Naive B cell (primary cell): ENCODE measurements at places on chromosomes 12 and 14. TPM values are rescaled to one million over a fixed set of nuclear protein-coding genes. Genes with fewer than 3 reads are reported as not detected.

The FAM181A gene
- not detected for polyA plus RNA-seq

DNA sequence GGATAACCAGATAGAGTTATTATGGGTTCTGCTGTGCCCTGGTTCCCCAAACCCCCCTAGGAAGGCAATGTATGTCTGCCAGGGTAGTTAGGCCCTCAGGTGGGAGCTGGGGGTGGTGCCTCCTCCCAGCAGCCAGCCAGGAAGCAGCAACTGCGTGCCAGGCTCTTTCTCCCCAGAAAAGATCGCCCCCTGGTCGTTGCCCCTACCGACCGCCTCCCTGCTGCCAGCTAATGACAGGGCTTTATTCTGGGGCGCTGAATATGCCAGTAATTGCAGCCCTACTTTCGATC is 36.3 kb downstream of the IQSEC3 start:
- peaks cover 14% of the 10 kb centered on the region for H3K4me1 ChIP-seq
- H3K27ac ChIP-seq, result no peak overlapping the region
- DNase-seq, result no peak
- H3K27me3 ChIP-seq, result peaks cover 23% of the 10 kb centered on the region

DNA sequence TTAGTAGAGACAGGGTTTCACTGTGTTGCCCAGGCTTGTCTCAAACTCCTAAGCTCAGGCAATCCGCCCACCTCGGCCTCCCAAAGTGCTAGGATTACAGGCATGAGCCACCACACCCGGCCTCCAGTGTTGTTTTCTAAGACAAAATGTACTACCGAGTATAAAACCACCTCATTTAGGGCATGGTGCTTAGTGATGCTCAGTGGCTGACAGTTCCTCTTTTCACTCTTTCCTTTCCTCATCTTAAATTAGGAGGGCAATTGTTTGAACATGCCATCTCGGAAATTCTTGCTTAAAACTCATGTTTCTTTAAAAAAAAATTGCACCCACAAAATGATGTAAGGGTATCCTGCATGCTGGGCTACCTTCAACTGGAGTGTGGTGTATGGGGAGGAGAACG is 89.0 kb downstream of the RFX4 start:
- peaks cover 61% of the 10 kb centered on the region for H3K27me3 ChIP-seq
- no peaks in the 10 kb centered on the region for H3K36me3 ChIP-seq
- H3K4me1 ChIP-seq, result no peaks in the 10 kb centered on the region

- H3K4me1 ChIP-seq, result no peaks in the 10 kb centered on the region
- no peak overlapping the region for H3K4me3 ChIP-seq
- H3K36me3 ChIP-seq, result no peaks in the 10 kb centered on the region
Measured at GRCh38 chr12:64029013-64029857, 184.7 kb downstream of the SRGAP1 start.

DNA sequence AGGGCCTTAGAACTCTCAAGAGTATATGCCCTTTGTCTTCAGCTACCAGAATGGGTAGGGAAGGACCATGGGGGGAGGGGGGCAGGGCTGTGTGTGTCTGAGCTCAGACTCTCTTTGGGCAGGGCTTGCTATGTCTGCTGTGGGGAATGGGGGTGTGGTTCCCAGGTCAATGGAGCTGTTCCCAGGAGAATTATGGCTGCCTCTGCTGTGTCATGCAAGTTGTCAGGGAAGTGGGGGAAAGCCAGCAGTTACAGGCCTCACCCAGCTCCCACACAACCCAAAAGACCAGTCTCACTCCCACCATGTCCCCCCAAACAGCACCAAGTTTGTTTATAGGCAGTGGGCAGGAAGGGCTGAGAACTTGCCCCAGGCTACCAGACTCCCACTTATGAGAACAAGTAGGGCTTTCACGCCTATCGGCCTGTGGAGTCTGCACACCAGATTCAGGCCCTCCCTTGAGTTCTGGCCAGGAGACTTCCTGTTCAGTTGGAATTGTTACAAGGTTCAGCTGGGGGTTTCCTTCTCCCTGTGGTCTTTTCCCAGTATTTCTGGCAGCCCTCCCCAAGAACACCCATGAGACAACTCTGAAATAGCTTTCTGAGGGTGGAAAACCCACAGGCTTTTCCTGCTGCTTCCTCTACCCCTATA is 6.1 kb upstream of the SERPINA11 start:
- H3K4me3 ChIP-seq, result no peak overlapping the region
- H3K36me3 ChIP-seq, result no peaks in the 10 kb centered on the region
- no peak for DNase-seq

DNA sequence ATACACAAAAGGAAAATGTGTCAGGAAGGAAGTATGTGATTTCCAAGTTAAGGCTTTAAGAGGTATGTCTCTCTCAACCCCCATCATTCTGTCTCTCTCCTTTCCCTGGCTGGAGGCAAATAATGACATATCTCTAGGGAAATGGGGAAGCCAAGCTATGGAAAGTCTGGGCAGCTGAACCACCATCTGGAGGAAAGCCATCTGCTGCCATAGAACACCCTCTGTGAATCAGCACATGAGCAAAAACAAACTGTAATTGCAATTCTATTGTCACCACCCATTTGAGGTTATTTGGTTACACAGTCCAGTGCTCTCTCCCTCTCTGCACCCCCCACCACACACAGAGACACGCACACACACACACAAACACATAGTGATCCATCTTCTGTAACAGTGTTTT is 766.2 kb downstream of the FLRT2 start:
- peaks cover 6% of the 10 kb centered on the region for H3K4me1 ChIP-seq
- H3K27ac ChIP-seq, result no peak overlapping the region
- peak; percentile 10 for DNase-seq
- H3K36me3 ChIP-seq, result no peaks in the 10 kb centered on the region

DNA sequence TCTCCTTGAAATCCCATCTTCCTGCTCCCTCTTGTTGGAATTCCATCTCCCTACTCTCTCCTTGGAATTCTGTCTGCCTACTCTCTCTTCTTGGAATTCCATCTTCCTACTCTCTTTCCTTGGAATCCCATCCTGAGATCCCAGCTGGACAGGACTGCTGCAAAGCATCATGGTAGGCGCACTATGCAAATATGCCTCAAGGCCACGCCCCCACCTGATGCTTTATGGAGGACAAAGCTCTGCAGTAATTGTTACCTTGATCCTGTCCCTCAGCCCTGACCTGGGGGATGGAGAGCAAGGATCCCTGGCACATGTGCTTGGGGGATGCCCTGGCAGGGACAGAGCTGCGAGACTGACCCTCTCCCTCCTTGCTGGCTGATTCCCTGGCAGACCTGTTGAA is 185.6 kb downstream of the TBX5 start:
- H3K4me1 ChIP-seq, result no peaks in the 10 kb centered on the region
- peaks cover 37% of the 10 kb centered on the region for H3K27me3 ChIP-seq
- no peak overlapping the region for H3K4me3 ChIP-seq
- H3K27ac ChIP-seq, result no peak overlapping the region

The MAP3K9 gene
- 4.3 TPM for polyA plus RNA-seq

The A2M gene
- 0.48 TPM for polyA plus RNA-seq

The FKBP3 gene
- polyA plus RNA-seq, result 62.7 TPM

DNA sequence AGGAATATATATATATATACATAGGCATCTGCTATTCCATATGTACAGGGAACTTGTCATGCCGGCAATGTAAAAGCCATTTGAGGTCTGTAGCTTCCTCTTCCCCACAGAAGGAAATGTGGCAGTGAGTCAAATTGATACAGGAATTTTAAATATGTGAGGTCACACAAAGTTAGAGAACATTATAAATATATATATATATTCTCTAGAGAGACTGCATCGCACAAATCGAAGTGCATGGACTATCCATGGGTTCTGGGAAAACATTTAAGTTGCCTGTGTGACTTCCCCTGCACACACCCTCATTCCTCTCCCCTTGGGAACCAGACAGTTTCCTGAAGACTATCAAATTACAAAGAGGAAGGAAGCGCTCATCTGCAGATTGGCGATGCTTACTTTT is 100.9 kb upstream of the CCDC91 start:
- no peak for DNase-seq
- H3K27ac ChIP-seq, result no peak overlapping the region
- no peaks in the 10 kb centered on the region for H3K4me1 ChIP-seq

DNA sequence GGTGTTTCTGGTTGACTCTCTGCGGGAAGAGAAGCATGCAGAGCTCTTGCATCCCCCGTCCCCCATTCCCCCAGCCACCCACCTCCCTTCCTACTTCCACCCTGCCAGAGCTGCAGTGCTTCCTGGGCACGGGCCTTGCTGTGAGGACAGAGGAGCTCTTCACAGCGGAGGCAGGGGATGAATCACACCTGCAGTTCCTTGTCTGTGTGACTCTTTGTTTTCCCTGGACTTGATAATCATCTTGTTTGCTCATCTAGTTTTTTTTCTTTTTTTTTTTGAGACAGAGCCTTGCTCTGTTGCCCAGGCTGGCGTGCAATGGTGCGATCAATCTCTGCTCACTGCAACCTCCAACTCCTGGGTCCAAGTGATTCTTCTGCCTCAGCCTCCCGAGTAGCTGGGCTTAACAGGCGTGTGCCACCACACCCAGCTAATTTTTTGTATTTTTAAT is 27.8 kb downstream of the ANKRD9 start:
- no peak for DNase-seq
- peaks cover 24% of the 10 kb centered on the region for H3K36me3 ChIP-seq
- no peaks in the 10 kb centered on the region for H3K27me3 ChIP-seq
- H3K4me3 ChIP-seq, result no peak overlapping the region
- peaks cover 5% of the 10 kb centered on the region for H3K4me1 ChIP-seq
- no peak overlapping the region for H3K27ac ChIP-seq

The FRS2 gene
- 25.7 TPM for polyA plus RNA-seq

- no peak overlapping the region for H3K4me3 ChIP-seq
- H3K36me3 ChIP-seq, result peaks cover 10% of the 10 kb centered on the region
Measured at GRCh38 chr12:13976028-13976584, 5.3 kb downstream of the GRIN2B start.

GRCh38 chr12:52351196-52352059 is 15.9 kb downstream of the KRT85 start:
- no peak overlapping the region for H3K27ac ChIP-seq
- peaks cover 3% of the 10 kb centered on the region for H3K4me1 ChIP-seq
- DNase-seq, result no peak
- no peaks in the 10 kb centered on the region for H3K36me3 ChIP-seq
- peaks cover 14% of the 10 kb centered on the region for H3K27me3 ChIP-seq
- H3K4me3 ChIP-seq, result no peak overlapping the region

The GPATCH2L gene
- 10.7 TPM for polyA plus RNA-seq

DNA sequence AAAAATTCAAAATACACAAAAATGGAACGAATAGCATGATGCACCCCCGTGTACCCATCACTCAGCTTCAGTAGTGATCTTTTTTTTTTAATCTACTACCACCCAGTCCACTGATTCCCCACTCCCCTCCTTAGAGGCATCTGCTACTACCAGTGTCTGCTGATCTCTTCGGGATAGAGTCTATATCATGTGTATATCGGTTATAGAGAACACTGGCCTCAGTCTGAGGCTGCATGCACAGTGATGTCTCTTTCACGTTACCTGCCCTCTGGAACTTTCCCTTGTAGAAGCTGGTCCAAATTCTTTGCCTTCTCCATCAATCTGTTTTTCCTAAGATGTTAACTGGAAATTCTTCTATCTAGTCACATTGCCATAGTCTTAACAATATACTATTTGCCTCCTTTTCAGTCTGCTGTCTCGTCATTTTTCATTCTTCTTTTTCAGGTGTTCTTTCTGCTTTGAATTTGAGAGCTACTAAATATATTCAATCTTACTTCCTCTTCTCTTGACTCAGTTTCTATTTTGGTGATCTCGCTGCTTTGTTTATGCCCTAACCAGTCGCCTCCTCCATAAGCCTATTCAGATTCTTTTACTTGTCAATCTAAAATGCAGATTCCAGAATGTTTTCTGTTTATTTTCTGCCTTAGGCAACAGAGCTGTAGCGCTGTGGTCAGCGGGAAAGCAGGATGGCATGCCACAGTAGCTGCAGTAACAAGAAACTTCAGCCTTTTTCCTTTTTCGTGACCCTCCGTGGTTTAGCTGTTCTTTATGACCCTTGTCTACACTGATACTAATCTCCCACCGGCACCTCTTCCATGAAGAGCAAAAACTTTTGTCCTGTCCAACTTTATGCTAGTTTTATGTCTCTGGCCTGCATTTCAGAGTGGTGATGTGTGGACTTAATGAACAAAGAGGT is 67.0 kb downstream of the FBXW8 start:
- H3K36me3 ChIP-seq, result peaks cover 12% of the 10 kb centered on the region
- no peaks in the 10 kb centered on the region for H3K27me3 ChIP-seq
- H3K4me1 ChIP-seq, result peaks cover 15% of the 10 kb centered on the region
- peak overlapping the region; percentile 15 for H3K27ac ChIP-seq

- DNase-seq, result no peak
- H3K36me3 ChIP-seq, result no peaks in the 10 kb centered on the region
- H3K27ac ChIP-seq, result peak overlapping the region; percentile 52
- H3K4me3 ChIP-seq, result no peak overlapping the region
- no peaks in the 10 kb centered on the region for H3K27me3 ChIP-seq
Measured at GRCh38 chr12:105359856-105360255, 29.4 kb downstream of the C12orf75 start.

The ZNF605 gene
- polyA plus RNA-seq, result 2.3 TPM

GRCh38 chr14:53336729-53337128 is 183.6 kb upstream of the DDHD1 start:
- H3K27ac ChIP-seq, result no peak overlapping the region
- no peaks in the 10 kb centered on the region for H3K36me3 ChIP-seq
- no peak for DNase-seq
- H3K27me3 ChIP-seq, result no peaks in the 10 kb centered on the region

GRCh38 chr14:104695660-104696000 is 6.2 kb downstream of the INF2 start:
- peak overlapping the region; percentile 94 for H3K27ac ChIP-seq
- no peaks in the 10 kb centered on the region for H3K36me3 ChIP-seq
- H3K27me3 ChIP-seq, result no peaks in the 10 kb centered on the region
- DNase-seq, result no peak
- peak overlapping the region; percentile 82 for H3K4me3 ChIP-seq
- H3K4me1 ChIP-seq, result peaks cover 25% of the 10 kb centered on the region

- H3K27ac ChIP-seq, result no peak overlapping the region
- no peaks in the 10 kb centered on the region for H3K36me3 ChIP-seq
- H3K27me3 ChIP-seq, result no peaks in the 10 kb centered on the region
- peaks cover 69% of the 10 kb centered on the region for H3K4me1 ChIP-seq
Measured at GRCh38 chr12:123059500-123059899, 79.0 kb downstream of the ARL6IP4 start.

- H3K36me3 ChIP-seq, result no peaks in the 10 kb centered on the region
- DNase-seq, result no peak
- no peak overlapping the region for H3K27ac ChIP-seq
Measured at GRCh38 chr12:56840922-56841321, 77.8 kb downstream of the HSD17B6 start.

The OR6C2 gene
- not detected for polyA plus RNA-seq

- no peaks in the 10 kb centered on the region for H3K36me3 ChIP-seq
- H3K4me1 ChIP-seq, result peaks cover 6% of the 10 kb centered on the region
- H3K27me3 ChIP-seq, result peaks cover 11% of the 10 kb centered on the region
- H3K4me3 ChIP-seq, result no peak overlapping the region
- H3K27ac ChIP-seq, result peak overlapping the region; percentile 33
Measured at GRCh38 chr12:111314953-111315539, 53.8 kb downstream of the PHETA1 start.

DNA sequence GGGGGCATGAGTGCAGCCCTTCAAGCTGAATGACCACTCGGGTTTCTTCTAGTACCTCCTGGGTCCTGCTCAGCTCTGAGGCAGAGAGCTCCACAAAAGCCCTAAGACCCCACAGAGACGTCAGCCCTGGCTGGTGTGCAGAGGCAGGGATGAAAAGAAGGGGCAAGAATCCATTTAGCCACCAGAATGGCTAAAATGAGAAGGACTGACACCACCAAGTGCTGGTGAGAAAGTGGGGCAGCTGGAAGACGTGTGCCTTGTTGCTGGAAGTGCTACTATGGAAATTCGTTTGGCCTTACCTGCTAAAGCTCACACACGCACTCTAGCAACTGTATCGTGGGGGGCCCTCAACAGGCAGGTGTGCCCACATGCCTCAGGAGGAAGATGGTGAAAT is 26.7 kb downstream of the RILPL1 start:
- no peak for DNase-seq
- H3K4me1 ChIP-seq, result no peaks in the 10 kb centered on the region
- H3K27ac ChIP-seq, result no peak overlapping the region
- H3K4me3 ChIP-seq, result no peak overlapping the region
- no peaks in the 10 kb centered on the region for H3K36me3 ChIP-seq
- no peaks in the 10 kb centered on the region for H3K27me3 ChIP-seq
